ENCODE measurements at places on chromosomes 3 and 15.

DNA sequence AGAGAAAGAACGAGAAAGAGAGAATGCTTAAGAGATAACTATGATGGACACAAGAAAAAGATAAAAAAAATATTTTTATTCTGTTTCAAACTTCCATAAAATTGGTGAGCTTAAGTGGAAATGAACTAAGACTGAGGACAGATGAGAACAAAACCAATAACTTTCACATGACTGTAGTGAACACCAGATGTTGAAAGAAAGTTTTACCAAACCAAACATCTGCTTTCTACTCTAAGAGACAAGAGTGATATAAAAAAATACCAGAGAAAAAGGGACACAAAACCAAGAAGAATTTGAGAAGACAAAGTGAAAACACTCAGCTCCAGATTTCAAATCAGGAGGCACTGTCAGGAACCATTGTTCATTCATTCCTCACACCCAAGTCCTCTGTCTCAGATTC lies 147.9 kb downstream of the IMPG2 start:
- no peak for DNase-seq

- no peak for DNase-seq
Observed at GRCh38 chr3:97954228-97954827, 17.9 kb downstream of the RIOX2 start.

GRCh38 chr3:111668888-111669488 lies 73.8 kb upstream of the ZBED2 start:
- no peak for DNase-seq

DNA sequence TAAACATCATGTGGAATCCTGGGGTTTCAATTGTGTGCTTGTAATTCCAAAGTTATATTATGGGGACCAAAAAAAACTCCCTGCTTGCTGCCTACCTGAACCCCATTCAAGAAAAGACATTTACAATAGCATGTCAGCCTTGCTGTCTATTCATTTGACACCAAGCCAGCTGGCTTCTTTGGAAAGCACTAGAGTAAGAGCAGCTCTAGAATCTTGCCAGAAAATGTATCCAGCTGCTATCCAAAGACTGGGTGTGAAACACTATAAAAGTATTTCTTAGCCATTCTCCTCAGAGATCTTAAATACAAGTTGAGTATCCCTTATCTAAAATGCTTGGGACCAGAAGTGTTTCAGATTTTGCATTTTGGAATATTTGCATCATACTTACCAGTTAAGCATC lies 87.4 kb downstream of the RAD18 start:
- no peak for DNase-seq

GRCh38 chr3:148367756-148368155 lies 329.9 kb upstream of the AGTR1 start:
- DNase-seq = no peak

- DNase-seq = no peak
Observed at GRCh38 chr3:4495294-4496086, 2.3 kb downstream of the ITPR1 start.

DNA sequence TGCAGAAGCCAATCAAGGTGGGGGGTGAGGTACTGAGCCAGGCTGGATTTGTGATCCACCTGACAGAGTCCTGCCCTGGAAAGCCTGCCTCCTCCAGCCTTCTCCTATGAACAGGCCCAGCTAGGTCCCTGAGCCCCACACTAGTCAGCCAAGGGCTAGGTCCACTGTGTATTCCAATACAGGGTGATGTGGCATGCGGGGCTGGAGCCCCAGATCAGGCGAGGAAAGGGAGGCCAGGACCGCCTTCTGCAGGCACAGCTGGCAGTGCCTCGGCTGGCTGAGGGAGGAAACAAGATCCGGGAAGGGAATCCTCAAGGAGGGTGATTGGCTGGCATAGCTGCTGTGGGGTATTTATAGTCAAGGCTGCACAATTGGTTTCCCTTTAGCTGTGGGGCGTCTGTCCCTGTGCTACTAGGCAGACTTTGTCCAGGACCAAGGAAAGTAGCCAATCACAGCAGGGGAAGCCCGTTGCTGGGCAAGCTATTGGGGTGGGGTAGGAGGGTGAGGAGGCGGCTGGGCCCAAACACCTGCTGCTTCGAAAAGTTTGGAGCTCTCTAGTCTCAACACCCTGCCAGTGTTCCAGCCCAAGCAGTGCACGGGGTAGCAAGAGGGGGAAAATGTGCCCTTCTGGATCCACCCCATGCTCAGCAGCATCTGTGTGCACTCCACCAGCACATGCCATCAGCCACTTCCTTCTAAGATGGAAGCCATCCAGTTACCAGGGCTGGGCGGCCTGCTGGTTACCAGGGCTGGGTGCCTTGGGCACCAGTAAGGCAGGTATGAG lies 5.9 kb downstream of the KY start:
- DNase-seq = no peak

- DNase-seq = no peak
Observed at GRCh38 chr15:33888176-33888575, 80.1 kb upstream of the CHRM5 start.

GRCh38 chr3:141407047-141407446 lies 38.7 kb downstream of the ZBTB38 start:
- DNase-seq = no peak

DNA sequence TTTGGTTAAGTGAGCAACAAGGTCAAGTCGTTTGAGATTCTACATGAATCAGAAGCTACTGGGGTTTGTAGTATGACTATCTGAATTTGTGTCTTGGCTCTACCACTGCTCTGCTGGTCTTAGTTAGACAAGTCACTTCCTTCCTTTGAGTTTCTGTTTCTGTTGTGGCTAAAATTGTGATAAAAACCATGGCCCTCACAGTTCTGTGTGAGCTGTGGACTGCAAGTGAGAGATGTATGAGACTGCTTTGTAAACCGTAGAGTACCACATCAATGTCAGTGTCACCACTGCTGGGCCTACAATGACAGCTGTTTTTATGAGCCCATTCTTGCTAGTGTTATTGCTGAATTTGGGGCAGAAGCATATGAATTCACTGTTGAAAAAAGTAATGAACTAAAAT lies 32.7 kb downstream of the RARB start:
- DNase-seq = no peak

DNA sequence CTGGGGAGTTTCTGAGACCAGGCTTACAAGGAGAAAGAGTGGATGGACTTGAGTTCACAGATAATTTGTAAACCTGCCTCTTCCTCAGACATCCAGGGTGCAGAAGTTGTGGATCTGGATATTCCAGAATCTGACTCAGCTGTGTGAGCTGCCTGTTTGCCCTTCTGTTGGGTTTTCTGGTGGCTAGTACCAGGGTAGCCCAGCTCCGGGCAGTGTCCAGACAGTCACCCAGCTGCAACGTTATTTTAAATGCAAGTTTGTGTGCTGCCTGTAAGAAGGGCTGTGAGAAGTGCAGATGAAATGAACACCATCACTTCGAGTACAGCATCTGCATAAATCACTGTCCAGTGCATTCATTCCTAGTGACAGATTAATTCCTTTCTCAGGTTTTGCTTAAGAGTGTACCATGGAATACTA lies 1053.0 kb downstream of the TUSC7 start:
- DNase-seq = no peak

All from activated CD4-positive, alpha-beta T cell treated with anti-CD3 and anti-CD28 coated beads, Interleukin-2, amount 50 U/mL, for 1 hour (primary cell).